ENCODE measurements at places on chromosomes 7 and 10.
A peak's percentile ranks its signal among the peaks of the same experiment; 100 is the strongest.

GRCh38 chr10:52221923-52222322 is 92.2 kb upstream of the DKK1 start:
- H3K4me3 ChIP-seq, result no peak overlapping the region
- no peaks in the 10 kb centered on the region for H3K36me3 ChIP-seq
- DNase-seq, result no peak
- no peaks in the 10 kb centered on the region for H3K4me1 ChIP-seq
- no peaks in the 10 kb centered on the region for H3K27me3 ChIP-seq

DNA sequence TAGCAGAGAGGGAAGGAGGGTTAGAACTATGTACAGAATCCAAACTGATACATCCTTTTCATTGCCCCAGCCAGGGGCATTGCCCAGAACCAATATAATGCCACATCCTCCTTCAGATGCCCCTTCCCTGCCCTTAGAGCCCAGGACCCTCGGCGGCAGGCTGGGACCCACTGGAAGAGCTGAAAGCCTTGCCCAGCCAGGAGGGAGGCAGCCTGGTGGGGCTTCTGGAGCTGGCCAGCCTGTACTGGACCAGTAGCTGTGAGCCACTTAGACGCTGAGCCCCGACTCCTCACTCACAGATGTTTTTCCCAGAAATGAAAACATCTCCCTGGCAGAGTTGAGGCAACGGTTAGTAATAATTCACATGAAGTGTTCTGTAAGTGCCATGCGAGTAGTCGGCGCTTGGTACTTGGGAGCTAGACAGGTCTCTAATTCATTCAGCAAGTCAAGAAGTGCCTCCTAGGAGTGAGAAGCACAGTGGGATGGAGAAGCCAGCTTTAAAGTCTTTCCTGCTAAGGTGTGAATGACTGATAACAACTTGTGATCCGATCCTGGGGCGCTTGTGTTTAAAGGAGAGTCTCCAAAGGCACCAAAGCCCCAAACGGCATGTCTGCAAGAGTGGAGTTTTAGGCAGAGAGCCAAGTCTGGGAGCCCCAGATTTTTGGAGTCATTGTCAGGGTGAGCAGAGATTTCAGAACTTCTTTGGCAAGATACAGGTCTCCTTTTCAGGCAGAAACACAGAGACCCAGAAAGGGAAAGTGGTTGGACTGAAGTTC is 9.8 kb downstream of the VSIR start:
- no peak overlapping the region for H3K27ac ChIP-seq
- peaks cover 5% of the 10 kb centered on the region for H3K36me3 ChIP-seq
- peaks cover 6% of the 10 kb centered on the region for H3K4me1 ChIP-seq
- H3K4me3 ChIP-seq, result no peak overlapping the region
- no peaks in the 10 kb centered on the region for H3K27me3 ChIP-seq

- no peaks in the 10 kb centered on the region for H3K4me1 ChIP-seq
- no peaks in the 10 kb centered on the region for H3K27me3 ChIP-seq
- DNase-seq, result no peak
- H3K27ac ChIP-seq, result no peak overlapping the region
These were observed 54.0 kb upstream of the NMT2 start for GRCh38 chr10:15222511-15222910.

DNA sequence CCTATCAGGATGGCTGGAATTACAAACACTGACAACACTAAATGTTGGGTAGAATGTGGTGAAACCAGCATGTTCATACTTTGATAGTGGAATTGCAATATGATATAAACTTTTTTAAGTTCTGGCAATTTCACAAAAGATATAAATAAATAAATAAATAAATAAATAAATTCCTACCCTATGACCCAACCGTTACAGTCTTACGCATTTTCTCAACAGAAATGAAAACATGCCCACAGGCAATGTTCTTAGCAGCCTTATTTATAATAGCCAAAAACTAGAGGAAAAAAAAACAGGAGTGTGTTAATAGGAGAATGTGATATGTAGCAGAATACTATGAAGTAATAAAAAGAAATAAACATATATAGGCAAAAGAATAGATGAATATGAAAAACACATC is 318.9 kb downstream of the IPMK start:
- DNase-seq, result no peak
- H3K36me3 ChIP-seq, result no peaks in the 10 kb centered on the region
- no peaks in the 10 kb centered on the region for H3K4me1 ChIP-seq
- no peaks in the 10 kb centered on the region for H3K27me3 ChIP-seq

DNA sequence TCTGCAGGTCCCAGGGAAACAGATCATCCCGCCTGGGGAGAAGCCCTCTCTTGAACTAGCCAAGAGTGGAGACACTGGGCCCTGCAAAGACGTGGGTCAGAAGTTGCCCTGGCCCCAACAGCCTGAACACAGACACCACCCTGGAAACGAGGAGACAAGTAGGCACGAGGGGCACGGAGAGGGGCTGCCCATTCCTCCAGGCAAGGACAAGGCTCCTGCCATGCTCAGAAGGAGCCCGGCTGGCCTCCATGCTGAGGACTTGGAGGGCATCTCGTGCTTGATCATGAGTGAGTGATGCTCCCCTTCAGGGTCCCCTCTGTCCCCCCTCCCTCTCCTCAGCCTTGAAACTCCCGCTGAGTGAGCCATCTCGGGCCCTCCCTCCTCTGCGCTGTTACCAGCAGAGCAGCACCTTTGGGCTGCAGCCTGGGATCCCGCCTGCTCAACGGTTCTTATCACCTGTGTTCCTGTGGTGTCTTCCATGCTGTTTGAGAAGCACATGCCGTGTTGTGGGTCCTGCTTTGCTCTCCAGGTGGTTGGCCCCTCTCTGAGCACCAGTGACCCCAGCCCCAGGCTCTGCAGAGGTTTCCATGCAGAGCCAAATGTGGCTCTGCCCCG is 544.3 kb downstream of the TCERG1L start:
- H3K27ac ChIP-seq, result no peak overlapping the region
- H3K4me3 ChIP-seq, result no peak overlapping the region
- H3K36me3 ChIP-seq, result no peaks in the 10 kb centered on the region

DNA sequence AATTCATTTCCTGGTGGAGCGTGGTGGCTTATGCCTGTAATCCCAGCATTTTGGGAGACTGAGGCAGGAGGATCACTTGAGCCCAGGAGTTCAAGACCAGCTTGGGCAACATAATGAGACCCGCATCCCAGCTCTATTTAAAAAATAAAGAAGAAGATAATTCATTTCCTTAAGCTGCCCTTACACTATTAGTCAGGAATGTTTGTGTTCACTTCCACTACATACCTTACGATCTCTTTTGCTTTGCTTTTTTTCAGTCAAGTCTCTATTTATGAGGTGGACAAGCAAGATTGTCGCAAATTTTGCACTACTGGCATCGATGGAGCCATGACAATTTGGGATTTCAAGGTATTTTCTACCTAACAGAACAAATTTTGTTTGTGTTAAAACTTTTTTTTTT is 11.2 kb upstream of the ARPC1B start:
- no peak overlapping the region for H3K27ac ChIP-seq
- H3K4me3 ChIP-seq, result no peak overlapping the region

GRCh38 chr10:47404446-47404845 is 20.4 kb upstream of the ZNF488 start:
- peaks cover 4% of the 10 kb centered on the region for H3K4me1 ChIP-seq
- no peak for DNase-seq
- H3K4me3 ChIP-seq, result no peak overlapping the region
- no peaks in the 10 kb centered on the region for H3K36me3 ChIP-seq

DNA sequence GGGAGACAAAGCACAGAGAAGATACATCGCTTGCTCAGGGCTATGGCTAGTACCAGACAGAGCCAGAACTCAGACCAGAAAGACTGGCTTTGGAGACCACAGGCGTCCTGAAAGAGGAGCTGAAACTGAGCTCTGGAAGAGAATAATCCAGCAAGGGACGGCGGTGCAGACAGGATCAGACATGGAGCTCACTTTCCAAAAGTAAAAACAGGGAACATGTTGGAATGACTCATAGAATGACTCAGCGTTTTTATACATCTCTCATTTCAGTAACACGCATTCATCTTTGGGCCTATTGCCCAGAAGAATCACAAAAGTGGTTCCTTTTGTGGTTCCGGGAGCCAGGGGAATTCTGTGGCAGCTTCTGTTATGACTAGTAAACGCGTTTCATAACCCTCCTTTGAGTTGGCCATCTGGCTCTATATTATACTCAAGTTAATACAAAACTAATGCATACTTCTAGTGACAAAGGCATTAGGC is 37.2 kb downstream of the PLEKHS1 start:
- no peak overlapping the region for H3K27ac ChIP-seq
- no peaks in the 10 kb centered on the region for H3K36me3 ChIP-seq
- H3K4me3 ChIP-seq, result no peak overlapping the region
- DNase-seq, result no peak
- no peaks in the 10 kb centered on the region for H3K27me3 ChIP-seq
- H3K4me1 ChIP-seq, result no peaks in the 10 kb centered on the region

GRCh38 chr10:100621360-100622205 is 85.8 kb downstream of the HIF1AN start:
- no peaks in the 10 kb centered on the region for H3K27me3 ChIP-seq
- no peaks in the 10 kb centered on the region for H3K36me3 ChIP-seq
- H3K4me3 ChIP-seq, result no peak overlapping the region
- DNase-seq, result no peak
- H3K27ac ChIP-seq, result no peak overlapping the region

DNA sequence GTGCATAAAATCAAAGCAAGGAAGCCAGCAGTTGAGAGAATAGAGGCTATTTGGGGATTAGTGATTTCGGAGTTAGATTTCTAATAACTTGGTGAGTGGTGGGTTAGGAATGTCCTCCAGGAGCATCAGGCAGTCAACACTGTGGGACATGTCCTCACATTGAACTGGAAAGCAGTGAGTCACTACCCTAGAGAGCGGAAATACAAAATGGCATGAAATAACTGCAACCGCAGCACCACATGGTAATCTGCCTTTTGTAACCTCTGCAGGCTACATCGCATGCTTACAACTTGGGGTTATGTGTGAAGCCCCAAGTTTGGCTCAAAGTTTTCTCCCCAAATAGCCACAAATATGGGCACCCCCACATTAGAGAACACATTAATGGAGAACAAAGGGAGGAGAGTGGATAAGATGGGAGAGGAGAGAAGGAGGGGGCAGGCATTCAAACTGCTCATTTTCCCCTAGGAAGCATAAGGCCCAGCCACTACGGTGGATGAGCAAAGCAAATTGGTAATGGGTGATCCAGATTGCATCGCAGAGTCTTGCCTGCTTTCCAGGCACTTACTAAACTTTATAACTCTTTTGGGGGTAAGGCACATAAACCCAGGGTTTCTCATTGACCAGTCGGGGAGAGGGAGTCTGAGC is 22.0 kb upstream of the SLF2 start:
- H3K36me3 ChIP-seq, result no peaks in the 10 kb centered on the region
- H3K27me3 ChIP-seq, result no peaks in the 10 kb centered on the region

DNA sequence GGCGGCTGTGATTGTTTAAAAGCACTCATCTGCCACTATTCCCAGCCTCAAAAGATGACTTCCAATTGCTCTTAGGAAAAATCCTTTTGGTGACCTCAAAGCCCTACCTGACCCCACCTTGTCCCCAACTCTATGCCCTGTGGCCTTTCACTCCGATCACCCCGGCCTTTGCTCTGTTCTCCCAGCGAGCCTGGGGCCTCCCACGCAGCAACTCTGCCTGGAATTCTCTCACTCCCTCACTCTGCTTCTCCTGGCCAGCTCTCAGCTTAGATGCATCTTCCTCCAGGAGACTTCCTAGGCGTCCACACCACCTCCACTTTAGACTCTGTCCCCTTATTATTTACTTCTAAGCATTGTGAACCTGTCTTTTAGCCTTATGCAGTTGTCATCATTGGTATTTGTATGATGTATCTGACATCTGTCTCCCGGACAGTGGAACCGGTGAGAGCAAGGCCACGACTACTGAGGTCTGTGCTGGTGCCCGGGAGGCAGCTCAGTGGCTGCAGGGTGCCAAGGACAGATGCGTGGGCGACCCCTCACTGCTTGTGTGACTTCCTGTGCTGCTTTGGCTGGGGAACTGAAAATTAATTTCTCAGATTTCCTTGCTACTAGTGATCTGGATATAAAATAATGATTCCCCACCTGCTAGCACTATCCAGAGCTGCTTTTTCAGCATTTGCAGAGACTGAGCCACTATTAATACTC is 63.0 kb downstream of the PIP4K2A start:
- no peaks in the 10 kb centered on the region for H3K27me3 ChIP-seq
- no peak overlapping the region for H3K27ac ChIP-seq
- H3K4me3 ChIP-seq, result no peak overlapping the region
- H3K36me3 ChIP-seq, result no peaks in the 10 kb centered on the region
- DNase-seq, result no peak

DNA sequence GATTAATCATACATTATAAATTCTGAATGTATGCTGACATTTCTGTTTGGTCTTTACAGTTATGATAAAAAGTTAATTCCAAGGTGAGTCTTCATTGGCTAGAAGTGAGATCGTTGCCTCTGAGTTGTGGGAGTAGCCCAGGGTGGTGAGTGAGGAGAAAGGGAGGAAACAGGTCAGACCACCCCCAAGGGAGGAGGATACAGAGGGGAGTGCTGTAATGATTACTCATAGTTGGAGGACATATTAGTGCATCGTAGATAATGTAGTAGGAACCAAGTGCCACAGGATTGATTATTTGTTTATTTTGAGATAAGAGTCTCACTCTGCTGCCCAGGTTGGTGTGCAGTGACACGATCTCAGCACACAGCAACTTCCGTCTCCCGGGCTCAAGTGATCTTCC is 672.2 kb downstream of the INHBA start:
- H3K27me3 ChIP-seq, result no peaks in the 10 kb centered on the region
- DNase-seq, result no peak
- H3K27ac ChIP-seq, result no peak overlapping the region
- no peak overlapping the region for H3K4me3 ChIP-seq

- H3K27ac ChIP-seq, result peak overlapping the region; percentile 70
- H3K27me3 ChIP-seq, result no peaks in the 10 kb centered on the region
- peaks cover 13% of the 10 kb centered on the region for H3K4me1 ChIP-seq
These were observed 20.5 kb downstream of the CCSER2 start for GRCh38 chr10:84348860-84349259.

DNA sequence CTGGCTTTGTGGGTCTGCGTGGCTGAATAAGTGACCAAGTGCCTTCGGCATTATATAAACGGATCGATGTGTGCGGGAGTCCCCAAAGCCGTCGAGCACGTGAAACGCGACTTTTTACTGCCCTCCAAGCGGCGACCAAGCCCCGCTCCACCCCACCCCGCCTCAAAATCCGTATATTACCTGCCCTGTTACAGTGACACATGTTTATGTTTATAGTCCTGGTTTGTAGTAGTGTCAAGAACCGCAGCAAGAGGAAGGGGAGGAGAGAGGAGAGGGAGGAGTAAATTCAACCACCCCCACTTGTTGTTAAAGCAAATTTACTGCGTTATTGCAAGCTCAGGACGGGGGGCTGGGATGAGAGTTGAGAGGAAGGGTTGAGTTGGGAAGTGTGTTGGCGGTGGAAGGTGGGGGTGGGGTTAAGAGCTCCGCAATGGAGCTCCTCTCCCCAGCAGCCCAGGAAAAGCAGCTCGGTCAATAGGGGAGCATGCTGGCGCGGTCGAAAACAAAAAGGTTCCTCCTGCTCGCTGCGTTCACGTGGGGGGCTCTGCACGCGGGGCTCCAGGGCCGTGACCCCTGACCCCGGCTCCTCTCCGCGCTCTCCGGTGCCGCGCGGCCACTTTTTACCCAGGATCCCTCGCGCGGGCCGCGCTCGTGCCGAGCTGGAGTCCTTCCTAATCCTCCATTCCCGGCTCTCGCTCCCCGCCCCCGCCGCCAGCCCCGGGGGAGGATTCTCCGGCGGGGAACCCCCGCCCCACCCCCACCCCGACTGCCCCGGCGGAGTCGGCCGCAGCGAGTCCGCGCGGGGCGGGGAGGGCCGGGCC is at the start of gene SKIDA1:
SKIDA1 (minus strand) TSS at position 316 of the 821 bp plus-strand sequence. CDS start 7,860 bp downstream, outside the sequence.
- H3K36me3 ChIP-seq, result no peaks in the 10 kb centered on the region
- H3K4me1 ChIP-seq, result no peaks in the 10 kb centered on the region
- peak; percentile 92 for DNase-seq
- H3K4me3 ChIP-seq, result peak within 1 kb of the TSS; percentile 67
- H3K27ac ChIP-seq, result peak within 1 kb of the TSS; percentile 95

Measured in thyroid gland (tissue), 4 donors.